ENCODE measurements at places on chromosomes 1 and 21. TPM values are rescaled to one million over a fixed set of nuclear protein-coding genes. Genes with fewer than 3 reads are reported as not detected.

Gene PPFIA4
- total RNA-seq = 44.1 TPM

Gene WDR64
- not detected for total RNA-seq

Gene CR2
- total RNA-seq = not detected

Gene CD48
- not detected for total RNA-seq

Gene TEX35
- total RNA-seq = not detected

Gene CSTB
- total RNA-seq = 7.2 TPM

Gene SLAMF9
- not detected for total RNA-seq

Gene RPTN
- not detected for total RNA-seq

Gene ITLN1
- total RNA-seq = not detected

Gene HSD11B1
- not detected for total RNA-seq

Gene ATAD3C
- total RNA-seq = not detected

Gene NT5C1A
- total RNA-seq = 2.2 TPM

Gene CELA2A
- not detected for total RNA-seq

Gene CFAP45
- total RNA-seq = 0.63 TPM

Gene SPRR3
- not detected for total RNA-seq

Gene PGLYRP4
- not detected for total RNA-seq

Gene OR2T29
- total RNA-seq = not detected

Gene LCE1A
- total RNA-seq = not detected

Gene RHBG
- total RNA-seq = not detected

Gene PCAT6
- not detected for total RNA-seq

Gene TFF2
- not detected for total RNA-seq

Gene MIGA1
- 25.0 TPM for total RNA-seq

Gene CA14
- 1.3 TPM for total RNA-seq

Gene CLIC6
- not detected for total RNA-seq

Gene OR10K2
- not detected for total RNA-seq

Gene NR0B2
- total RNA-seq = not detected

Gene CAMK1G
- 2.8 TPM for total RNA-seq

Gene RNU1-4
- total RNA-seq = under 0.01 TPM

Gene MCOLN3
- not detected for total RNA-seq

Data from parietal lobe (tissue), 2 donors.